Activated CD4-positive, alpha-beta T cell treated with anti-CD3 and anti-CD28 coated beads for 4 hours (primary cell): ENCODE measurements at places on chromosomes 13 and 19.

GRCh38 chr19:15640294-15640903 lies at the start of gene CYP4F3:
Gene CYP4F3, plus strand, starts transcription at chr19:15640897. Its CDS starts 519 bp downstream, at chr19:15641416.
- no peak for DNase-seq

GRCh38 chr19:40398417-40399131 lies 8.6 kb upstream of the HIPK4 start:
- peak; percentile 50 for DNase-seq

DNA sequence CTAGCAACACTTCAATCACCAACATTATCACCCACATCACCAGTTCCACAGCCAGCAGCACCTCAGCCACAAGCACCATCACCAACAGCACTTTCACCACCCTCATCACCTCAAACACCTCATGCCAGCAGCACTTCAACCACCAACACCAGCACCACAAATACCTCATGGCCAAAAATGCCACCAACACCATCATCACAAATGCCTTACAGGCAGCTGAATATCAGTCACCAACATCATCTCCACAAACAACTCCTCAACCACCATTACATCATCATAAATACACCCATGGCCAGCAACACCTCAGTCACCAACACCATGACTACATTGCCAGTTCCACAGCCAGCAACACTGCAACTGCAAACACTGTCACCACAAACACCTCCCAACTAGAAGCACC lies 10.4 kb downstream of the FCER2 start:
- no peak for DNase-seq

- no peak for DNase-seq
These were observed 1444.1 kb downstream of the SLITRK5 start for GRCh38 chr13:89115307-89115706.

GRCh38 chr13:75312884-75313520 lies 169.0 kb downstream of the TBC1D4 start:
- peak; percentile 31 for DNase-seq

GRCh38 chr13:82216165-82216564 lies 1666.1 kb downstream of the SLITRK1 start:
- no peak for DNase-seq

DNA sequence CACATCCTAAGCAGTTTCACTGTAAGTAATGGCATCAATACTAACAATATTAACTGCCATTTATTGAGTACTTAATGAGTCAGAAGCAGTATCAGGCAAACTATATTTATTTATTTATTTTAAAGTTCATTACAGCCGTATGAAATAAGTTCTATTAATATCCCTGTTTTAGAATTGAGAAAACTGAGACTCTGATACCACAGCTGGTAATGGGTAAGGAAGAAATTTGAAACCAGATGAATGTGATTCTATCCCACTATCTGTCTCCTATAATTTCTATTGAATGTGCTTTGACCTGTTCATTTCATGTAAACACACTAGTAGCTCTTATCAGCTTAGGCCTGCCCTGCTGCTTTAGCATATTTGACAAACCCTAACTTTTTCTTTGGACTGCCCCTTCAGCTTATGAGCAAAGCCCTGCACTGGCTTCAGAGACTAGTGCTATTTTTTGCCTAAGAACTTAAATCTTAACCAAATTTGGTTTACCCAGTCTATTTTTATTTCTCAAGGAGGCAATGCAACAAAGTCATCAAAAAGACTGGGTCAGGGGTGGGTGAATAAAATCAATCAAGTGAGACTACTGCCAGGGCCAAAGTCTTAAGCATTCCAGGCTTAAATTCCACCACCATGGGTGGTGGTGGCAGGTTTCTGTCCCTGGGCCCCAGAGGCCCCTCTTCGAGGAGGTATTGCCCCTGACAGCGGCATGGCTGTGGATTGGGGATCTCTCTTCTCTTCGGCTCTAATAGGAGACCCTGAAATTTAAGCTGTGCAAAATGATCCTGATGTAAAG lies 143.4 kb downstream of the DLEU7 start:
- no peak for DNase-seq

GRCh38 chr13:33931397-33932311 lies 113.7 kb downstream of the RFC3 start:
- DNase-seq, result no peak

GRCh38 chr19:35841961-35842595 lies 10.2 kb downstream of the NPHS1 start:
- no peak for DNase-seq

- DNase-seq, result no peak
These were observed 30.2 kb upstream of the UBE2L5 start for GRCh38 chr13:30391956-30392680.

- DNase-seq, result no peak
These were observed 57.3 kb downstream of the IRS2 start for GRCh38 chr13:109728791-109729731.

DNA sequence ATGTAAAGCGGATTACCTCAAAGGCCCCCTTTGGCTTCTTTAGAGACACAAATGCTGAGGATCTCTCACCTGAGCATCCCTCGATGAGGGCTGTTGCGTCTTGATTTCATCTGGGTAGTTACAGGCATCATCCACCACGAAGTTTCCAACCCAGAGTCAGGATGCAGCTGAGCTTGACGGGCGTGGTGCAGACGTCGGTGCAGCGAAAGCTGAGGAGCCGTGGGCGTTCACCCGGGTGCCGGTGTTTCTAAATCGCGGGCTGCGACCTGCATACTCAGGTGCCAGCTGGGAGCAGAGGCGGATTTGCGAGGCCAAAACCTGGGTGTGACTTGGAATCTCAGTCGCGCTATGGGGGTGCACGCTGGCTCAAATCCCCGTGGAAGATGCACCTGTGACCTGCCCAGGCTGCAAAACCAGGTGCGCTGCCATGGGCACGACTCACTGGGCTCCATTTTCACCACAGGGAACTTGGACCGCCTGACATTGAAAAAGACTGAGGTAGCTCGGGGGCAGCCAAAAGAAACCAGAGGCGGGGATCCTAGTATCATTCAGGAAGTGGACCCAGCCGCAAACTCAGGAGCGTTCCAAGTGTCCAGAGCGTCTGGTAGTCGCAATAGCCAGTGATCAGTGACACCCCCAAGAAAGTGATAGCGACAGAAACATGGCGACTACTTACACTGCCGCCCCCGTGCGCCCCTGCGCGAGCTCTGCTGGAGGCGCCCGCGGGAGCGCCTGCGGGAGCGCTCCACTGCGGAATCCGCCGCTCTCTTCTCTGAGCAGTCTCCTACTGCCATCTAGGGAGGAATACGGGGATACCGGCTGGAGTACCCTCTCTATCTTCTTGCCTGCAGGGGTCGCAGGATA lies 36.4 kb upstream of the IGFL4 start:
- peak; percentile 3 for DNase-seq

DNA sequence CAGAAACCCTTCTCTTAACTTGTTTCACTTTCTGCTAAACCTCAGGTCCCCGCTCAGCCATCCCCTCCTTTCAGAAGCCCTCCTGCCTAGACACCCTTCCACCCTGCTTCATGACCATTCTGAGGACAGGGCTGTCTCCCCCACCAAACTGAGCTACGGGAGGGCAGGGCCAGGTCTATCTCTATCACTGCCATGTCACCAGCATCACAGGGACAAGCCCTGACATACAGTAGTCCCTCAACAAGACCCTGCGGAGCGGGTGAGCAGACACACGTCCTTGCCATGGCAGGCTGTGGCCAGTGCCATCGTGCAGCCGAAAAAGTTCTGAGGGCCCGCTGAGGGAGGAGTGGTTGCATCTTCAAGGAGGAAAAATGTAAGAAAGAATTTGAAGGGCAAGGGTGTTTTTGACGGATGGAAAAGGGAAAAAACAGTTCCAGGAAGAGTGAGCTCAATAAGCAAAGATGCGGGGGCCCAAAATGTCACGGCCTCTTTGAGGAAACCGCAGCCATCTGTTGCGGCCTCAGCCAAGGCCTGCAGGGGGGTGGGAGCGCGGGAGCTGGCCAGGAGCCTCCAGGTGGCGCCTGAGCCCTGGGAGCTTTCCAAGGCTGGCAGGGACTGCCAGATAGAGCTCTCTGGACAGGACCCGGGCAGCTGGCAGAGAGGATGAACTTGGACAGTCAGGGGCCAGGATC lies 8.1 kb downstream of the PTGIR start:
- peak; percentile 44 for DNase-seq

DNA sequence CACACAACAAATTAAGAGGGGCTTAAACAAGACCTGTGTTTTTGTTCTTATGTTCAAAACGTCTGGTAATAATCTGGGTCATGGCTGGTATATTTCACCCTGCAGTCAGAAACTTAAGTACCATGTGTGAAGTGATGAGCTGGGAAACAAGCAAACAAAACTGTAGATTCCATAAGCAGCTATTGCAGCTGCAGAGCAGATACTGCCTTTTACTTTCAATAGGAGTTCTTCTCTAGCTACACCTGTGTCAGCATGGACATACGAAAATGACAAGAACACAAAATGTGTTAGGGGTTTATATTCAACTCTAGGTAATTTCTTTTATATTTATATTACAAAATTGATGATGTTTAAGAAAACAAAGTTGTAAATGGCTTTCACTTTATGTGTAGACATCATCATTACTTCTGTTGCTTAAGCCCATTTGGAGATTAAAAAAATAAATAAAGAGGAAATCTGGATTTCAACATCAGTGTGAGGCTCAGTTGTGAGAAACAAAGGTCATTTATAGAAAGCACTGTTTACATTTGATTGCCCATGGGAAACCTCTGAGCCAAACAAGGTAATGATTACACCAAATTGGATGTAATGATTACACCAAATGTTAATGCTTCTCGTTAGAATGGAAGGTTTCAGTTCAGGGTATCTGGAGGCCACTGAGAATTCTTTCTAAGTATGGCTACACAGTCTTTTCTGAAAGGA lies 451.0 kb upstream of the SLC10A2 start:
- no peak for DNase-seq
